ENCODE measurements at places on chromosomes 3 and 15.

DNA sequence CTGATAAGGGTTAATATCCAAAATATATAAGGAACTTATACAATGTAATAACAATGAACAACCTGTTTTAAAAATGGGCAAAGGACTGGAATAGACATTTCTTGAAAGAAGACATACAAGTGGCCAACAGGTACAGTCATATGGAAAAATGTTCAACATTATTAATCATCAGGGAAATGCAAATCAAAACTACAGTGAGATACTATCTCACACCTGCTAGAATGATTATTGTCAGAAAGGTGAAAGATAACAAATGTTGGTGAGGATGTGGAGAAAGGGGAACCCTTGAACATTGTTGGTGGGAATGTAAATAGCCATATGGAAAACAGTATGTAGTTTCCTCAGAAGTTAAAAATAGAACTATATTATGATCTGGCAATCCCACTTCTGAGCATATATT lies 20.4 kb downstream of the GOLM2 start:
- DNase-seq = no peak

DNA sequence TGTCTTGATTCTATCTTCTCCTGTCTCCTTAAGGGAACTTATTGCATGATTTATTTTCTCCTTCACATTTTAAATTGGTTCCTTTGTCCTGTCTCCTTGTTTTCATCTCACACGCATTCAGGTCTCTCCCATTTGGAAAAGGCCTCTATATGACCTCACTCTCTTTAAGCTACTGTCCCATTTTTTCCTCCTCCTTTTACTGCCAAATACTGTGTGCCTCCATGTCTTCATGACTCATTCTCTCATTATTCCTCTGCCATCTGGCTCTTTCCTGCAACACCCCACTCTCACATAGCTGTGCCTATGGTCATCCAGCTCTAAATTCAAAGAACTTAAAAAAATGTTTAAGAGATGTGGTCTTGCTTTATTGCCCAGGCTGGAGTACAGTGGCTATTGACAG lies 48.0 kb downstream of the TYRO3 start:
- DNase-seq = no peak

DNA sequence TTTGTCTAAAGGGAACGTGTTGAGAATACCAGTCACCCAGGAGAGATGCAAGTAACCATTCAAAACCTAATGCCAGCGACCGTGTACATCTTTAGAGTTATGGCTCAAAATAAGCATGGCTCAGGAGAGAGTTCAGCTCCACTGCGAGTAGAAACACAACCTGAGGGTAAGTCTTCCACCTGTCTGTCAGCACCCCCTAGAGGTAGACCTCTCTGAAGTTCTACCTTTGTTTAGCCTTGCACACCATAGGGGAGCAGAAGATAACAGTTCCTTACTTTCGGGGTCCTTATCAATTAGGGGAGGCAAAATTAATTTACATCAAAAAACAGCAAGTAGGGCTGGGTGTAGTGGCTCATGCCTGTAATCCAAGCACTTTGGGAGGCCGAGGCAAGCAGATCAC lies 124.4 kb downstream of the HCN4 start:
- no peak for DNase-seq

GRCh38 chr3:161083131-161083530 lies 22.0 kb downstream of the B3GALNT1 start:
- DNase-seq = no peak

GRCh38 chr15:77606142-77607034 lies 26.3 kb downstream of the LINGO1 start:
- no peak for DNase-seq

- no peak for DNase-seq
Observed at GRCh38 chr3:85159376-85159775, 200.6 kb downstream of the CADM2 start.

GRCh38 chr3:136008221-136008620 lies 42.7 kb downstream of the PPP2R3A start:
- no peak for DNase-seq

- no peak for DNase-seq
Observed at GRCh38 chr3:16236856-16237393, 27.8 kb downstream of the DPH3 start.

DNA sequence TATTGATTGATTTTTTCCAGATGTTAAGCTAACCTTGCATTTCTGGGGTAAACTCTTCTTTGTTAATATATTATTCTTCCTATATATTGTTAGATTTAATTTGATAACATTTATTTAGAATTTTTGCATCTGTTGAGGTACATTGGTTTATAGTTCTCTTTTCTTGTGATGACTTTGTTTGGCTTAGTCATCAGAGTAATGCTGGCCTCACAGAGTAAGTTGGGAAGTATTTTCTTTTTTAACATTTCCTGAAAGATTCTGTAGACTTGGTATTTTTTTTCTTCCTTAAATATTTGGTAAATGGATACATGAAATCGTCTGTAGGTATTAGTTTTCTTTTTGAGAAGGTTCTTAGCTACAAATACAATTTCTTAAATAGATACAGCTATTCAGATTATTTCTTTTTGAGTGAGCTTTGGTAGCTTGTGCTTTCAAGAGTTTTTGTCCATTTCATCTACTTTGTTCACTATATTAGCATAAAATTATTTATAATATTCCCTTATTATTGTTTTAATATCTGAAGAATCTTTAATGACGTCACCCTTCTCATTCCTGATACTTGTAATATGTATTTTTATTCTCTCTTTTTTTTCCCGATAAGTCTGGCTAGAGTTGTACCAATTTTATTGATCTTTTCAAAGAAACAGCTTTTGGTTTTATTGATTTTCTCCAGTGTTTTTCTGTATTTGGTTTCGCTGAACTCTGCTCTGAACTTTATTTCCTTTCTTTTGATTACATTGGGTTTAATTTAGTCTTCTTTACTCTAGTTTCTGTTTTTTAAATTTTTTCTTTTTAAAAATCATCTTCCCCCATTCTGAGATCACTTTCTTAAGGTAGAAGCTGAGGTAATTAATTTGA lies 6.5 kb upstream of the HPS3 start:
- no peak for DNase-seq

- DNase-seq = no peak
Observed at GRCh38 chr3:189727898-189728297, 96.7 kb downstream of the TP63 start.

DNA sequence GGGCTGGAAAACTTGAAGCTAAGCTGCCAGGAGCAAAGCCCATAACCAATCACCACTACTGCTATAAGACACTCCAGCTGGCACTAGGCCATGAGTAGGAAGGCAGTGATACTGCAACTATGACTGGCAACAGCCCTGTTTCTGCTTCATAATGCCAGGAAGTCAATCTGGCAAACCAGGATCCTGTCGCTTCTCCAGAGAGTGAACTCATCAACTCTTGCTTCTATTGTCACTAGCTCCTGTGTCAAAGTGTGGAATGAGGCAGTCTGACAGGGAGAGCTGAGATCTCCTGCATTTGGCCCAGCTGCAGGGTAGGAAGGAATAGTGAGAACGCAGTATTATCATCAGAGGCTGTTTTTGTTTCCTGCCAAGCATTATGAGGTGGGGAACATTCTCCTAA lies 105.3 kb downstream of the CTNNB1 start:
- no peak for DNase-seq

DNA sequence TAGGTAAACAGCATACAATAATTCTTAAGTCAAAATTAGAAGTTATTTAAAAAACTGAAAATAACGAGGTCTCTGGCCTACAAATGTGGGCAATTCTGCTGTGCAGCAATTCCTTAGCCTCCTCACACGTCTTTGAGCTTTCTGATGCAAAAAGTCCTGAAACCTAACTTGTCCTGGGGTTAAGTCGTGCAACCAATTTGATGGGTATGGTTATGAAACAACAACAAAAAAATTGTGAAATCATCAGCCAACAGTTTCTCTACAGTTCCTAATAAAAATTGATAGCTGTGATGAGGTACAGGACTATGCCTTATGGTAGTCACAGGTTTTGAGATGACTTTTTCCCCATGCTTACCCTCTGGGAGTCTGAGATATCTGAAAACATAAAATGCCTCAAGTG lies 6.5 kb upstream of the GLB1 start:
- DNase-seq = no peak

- no peak for DNase-seq
Observed at GRCh38 chr3:67384016-67384415, 270.4 kb downstream of the SUCLG2 start.

GRCh38 chr15:66563126-66563525 lies 2.7 kb downstream of the LCTL start:
- DNase-seq = no peak

DNA sequence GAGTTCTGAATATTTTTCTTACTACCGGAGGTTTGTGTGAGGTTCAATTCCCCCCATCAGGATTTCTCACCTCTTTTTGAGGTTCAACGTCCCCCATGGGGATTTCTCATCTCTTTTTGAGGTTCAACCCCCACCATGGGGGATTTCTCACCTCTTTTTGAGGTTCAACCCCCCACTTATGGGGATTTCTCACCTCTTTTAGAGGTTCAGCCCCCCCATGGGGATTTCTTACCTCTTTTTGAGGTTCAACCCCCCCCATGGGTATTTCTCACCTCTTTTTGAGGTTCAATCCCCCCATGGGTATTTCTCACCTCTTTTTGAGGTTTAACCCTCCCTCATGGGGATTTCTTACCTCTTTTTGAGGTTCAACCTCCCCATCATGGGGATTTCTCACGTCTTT lies 26.3 kb downstream of the NDUFB4 start:
- no peak for DNase-seq

GRCh38 chr3:59235634-59236012 lies 185.8 kb upstream of the CFAP20DC start:
- DNase-seq = no peak

All from activated CD8-positive, alpha-beta memory T cell treated with anti-CD3 and anti-CD28 coated beads for 4 hours (primary cell).